Activated B cell treated with CpG ODN at 0.5 μM for 24 hours (primary cell): ENCODE measurements at places on chromosomes 2 and 18.

GRCh38 chr2:134155134-134155533, 98.7 kb upstream of the MGAT5 start:
- no peak for DNase-seq

GRCh38 chr2:237894986-237895543, 35.6 kb downstream of the RAMP1 start:
- no peak for DNase-seq

GRCh38 chr2:216017365-216017764, 4.0 kb upstream of the MREG start:
- no peak for DNase-seq

GRCh38 chr2:23549051-23549450, 164.1 kb downstream of the KLHL29 start:
- no peak for DNase-seq

DNA sequence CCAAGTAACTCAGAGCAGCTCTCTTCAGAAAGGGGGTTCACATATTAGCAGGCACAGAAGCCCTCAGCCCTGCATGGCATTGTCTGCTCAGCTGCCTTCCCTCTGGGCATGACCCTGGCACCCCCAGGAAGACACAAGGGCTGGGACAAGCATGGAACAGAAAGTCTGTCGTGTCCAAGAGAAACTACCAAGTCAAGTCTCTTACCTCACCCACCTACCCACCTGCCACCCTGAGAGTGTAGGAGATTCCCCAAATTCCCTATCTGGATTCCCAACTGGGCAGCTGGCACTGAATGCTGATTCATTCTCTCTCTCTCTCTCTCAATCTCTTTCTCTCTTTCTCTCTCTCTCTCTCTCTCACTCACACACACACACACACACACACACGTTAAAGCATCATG, 21.6 kb downstream of the SMAD7 start:
- DNase-seq: no peak

DNA sequence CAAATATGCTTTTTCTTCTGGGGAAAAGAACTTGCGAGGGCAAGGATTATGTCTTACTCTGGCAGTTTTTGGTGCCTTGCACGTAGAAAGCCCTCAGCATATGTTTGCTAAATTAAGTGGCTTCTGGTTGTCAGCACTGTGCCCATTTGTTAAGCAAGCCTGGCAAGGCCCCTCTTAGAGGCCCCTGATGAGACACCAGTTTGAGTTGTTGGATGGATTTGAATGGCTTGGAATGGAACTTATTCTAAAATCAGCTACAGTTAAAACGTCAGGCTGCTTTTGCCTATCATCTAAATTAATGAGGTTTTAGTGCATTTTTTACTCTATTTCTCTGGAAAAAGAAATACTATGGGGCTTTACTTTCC, 28.2 kb downstream of the TMEM182 start:
- no peak for DNase-seq

- no peak for DNase-seq
Measured at GRCh38 chr2:102635317-102635716, 16.0 kb downstream of the SLC9A2 start.
